ENCODE measurements at places on chromosomes 6 and 20. TPM values are rescaled to one million over a fixed set of nuclear protein-coding genes. Genes with fewer than 3 reads are reported as not detected.

DNA sequence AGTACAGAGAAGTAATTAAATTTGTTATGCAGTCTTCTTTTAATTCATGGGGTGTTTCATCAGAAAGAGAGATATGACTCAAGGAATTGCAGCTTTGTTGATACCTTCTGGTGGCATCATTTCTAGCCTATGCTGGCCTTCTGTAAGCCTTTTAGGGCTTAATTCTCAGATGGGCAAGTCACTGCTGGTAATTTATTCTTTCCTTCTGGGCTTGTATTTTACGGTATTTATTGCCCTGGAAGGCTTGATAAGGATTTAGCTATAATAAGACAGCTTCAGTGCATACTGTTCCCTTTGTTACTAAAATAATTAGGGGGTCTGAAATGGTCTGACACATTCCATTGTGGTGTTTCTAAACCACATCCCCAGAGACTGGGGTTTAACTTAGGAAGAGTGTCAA, 57.9 kb upstream of the EMILIN3 start:
- no peak for DNase-seq

DNA sequence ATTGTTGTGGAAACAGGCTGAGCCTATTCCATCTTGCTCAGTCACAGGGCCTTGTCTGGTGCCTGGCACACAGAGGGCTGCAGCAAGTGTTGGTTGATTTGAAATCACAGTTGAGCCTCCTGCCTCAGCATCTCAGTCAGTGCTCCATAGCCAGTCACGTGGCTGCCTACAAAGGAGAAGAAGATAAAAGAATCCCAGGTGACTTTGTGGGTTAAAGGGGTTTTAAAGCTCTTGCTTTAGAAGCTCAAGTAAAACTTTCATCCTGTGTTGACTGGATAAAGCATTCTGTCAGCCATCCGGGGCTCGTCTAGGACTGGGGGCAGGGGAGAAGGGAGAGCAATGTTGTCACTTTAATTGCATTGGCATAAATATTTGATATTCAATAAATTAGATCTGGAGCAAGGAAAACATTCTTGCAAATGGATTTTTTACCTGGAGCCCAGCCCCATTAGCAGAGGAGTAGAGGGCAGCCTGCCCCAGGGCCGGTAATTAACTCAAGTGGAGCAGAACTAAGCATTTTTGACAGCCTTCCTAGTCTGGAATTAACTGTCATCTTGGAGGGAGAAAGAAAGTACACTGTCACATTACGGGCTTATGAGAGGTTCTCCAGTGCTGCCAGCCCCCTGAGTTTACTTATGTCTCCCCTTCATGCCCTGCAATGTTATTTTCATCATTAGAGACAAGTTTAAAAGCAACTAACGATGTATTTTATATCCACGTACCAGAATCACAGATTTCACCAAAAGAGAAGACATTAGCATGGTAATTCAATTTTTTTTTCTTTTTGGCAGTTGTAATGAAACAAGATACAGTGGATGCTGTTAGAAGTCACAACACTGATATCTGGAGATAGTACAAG, 71.7 kb upstream of the GTSF1L start:
- DNase-seq = no peak

- no peak for DNase-seq
Measured at GRCh38 chr20:6123649-6124014, 802 bp upstream of the FERMT1 start.

DNA sequence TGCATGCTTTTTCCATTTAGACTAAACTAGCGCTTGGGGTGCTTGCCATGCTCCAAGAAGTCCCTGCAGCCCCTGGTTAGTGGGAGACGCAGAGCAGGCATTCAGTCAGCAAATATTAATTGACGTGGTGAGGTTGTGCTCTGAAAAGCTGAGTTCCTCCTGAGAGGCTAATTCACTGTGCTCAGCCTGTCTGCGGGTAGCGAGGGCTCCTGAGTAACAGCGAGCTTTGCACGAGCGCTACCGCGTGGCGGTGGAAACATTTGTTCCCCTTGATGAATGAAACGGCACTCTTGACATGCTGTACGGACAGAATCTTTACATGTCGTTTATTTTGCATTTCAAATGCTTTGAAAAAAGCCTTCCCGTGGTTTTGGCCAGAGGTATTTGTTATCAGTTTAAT, 170.6 kb upstream of the AGPAT4 start:
- DNase-seq = no peak

DNA sequence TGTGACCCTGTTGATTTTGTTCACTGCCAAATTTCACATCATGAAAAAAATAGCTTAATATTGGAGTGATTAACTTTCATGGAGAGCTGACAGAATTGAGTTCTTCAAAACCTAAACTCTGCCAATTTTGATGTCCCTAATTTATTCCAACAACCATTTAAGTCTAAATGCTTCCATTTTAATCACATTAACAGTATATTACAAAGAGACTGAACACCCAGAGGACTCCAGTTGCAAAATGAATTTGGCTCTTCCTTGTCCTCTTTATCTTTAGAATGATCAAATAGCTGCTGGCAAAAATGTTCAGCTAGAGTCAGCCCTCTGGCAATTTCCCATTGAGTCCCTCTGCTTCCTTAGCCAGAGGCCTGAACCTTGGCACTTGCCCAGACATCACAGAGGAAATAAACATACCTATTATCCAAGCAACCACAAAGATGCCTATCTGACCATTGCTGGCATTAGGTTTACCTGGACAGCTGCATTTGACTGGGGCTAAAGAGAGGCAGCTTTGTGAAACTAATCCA, 299.0 kb upstream of the STXBP5 start:
- DNase-seq = peak; percentile 64

DNA sequence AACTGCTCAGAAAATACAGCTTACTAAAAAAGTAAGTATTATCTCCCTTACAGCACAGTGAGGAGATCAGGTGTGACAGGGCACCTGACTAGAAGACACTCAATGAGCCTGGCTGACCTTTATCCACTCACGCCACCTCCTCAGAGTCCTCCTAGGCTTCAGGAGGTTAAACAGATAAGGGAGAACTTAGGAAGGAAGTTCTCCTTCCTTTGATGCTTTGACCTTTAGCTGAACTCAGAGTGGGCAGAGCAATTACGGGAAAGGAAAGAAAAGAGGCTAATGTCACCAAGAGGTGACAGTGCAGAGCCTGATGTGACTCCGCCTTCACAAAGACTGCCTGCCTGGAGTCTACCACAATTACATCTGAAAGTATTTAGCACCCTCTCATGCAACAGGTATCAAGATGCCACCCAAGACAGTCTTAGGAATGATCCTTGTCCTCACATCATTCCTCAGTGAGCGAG, 36.7 kb downstream of the MAN1A1 start:
- DNase-seq = no peak

DNA sequence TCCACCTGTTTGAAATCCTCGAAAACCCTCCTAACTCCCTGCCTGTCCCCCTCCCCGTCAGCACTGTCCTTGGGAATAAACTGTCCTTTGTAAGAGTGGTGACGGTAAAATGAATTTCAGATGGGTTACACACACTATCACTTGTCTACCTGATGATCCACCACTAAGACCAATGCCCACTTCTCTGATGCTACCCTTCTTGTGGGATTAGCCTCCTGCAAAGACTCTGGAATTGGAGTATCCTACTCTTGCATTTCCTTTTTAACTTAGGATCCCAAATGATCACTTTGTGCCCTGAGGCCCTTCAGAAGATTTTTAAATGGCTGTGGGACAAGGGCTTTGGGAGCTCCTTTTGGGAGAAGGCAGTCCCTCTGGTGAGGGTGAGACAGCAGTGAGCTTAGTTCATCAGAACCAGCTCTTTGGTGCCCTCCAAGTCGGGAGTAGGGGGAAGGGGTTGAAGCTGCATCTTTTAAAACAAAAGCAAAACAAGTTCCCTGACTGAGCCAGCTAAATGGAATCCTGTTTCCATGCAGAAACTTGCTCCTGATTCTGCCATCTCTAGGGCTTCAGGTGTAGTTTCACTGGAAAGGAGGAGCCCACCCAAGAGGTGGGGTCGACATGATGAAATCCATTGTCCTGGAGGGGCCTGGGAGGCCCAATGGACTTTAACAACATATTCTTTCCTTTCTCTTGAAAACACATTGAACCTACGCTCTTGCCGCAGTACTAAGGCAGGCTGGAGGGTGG, 86.5 kb downstream of the ASXL1 start:
- DNase-seq = no peak

DNA sequence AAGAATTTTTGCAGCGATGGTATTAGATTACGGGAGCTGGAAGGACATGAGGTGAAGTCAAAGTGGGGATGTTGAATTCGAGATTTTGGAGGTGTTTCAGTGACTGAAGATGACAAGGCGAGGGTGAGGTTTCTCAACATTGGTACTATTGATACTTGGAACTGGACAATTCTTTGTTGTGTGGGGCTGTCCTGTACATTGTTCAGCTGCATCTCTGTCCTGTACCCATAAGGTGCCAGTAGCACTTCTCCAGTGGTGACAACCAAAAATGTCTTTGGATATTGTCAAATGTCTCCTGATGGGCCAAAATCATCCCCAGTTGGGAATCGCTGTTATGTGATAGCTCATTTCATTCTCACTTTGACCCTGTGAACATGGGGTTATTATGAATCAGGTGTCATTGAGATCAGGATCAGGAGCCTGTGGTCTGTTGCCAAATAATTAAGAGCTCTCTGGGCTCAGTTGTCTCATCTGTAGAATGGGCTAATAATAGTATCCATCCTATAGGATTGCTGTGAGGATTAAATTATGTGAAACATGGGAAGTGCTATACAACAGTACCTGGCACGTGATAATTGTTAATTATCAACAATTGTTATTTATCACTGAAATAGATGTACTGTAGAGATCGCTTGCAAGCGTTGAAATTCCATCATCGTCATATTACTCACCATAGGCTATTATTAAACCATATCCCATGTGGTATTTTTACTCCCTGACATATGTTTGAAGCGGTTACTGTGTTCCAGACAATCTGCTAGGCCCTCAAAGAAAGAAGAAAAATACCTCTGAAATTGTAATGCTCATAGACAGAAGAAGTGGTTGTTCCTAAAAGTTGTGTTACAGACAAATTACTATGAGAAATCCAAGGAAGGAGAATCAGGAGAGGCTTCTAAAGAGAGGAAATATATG, 48.5 kb upstream of the TTPAL start:
- no peak for DNase-seq

- DNase-seq = no peak
Measured at GRCh38 chr6:111606620-111607115, 990 bp upstream of the TRAF3IP2 start.

GRCh38 chr6:89536231-89536630, 102.3 kb downstream of the LYRM2 start:
- no peak for DNase-seq

GRCh38 chr6:3356056-3356823, 97.5 kb downstream of the PSMG4 start:
- DNase-seq = peak; percentile 63

DNA sequence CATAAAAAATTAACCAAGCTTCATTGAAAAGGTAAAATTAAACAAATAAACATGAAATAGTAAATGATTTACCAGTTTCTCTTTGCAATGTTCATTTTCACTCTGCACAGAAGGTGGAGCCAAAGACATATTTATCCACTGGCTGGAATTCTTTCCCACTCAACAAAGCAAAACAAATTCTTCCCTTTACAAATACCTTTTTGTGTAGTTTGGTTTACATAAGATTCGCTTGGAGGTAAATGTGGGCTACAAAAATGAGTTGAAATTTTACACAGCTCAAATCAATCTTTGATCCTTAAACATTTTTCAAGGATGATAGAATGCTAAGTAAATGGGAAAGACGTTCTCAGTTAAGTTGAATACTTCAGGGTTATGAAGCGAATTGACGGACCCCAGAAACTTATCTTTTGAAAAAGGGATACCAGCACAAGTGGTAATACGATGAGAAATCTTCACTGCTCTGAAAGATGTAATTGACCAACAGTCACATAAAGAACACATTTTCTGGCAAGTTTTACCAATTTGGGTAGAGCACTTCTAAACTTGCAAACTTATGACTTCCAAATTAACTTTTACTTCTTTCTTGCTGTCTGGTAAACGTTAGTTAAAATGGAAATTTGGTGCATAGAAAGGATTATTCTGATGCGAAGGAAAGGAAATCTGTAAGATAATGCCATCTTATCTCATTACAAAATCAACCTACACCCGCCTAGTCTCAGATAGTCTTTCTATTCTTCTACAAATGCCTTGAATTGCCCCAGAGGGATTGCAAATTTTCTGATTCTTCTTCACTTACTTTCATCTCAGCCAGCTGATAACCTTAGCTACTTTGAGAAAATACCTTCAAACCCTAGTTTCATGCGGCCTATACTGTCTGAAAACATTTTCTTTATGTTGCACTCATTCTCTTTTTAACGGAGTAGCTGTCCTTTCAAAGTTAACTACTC, 4.7 kb upstream of the GJA1 start:
- DNase-seq = peak; percentile 20

- DNase-seq = no peak
Measured at GRCh38 chr6:158907931-158908330, 88.8 kb upstream of the EZR start.

GRCh38 chr6:14727494-14728395, 518.1 kb upstream of the JARID2 start:
- no peak for DNase-seq

Gene LPIN3
- 0.79 TPM for total RNA-seq

Gene GPRC6A
- not detected for total RNA-seq

Gene NOX3
- not detected for total RNA-seq

Gene TCF15
- not detected for total RNA-seq

Gene CST2
- total RNA-seq = not detected

Gene LRRN4
- total RNA-seq = not detected

Gene BPIFA1
- not detected for total RNA-seq

Gene TMEM200A
- total RNA-seq = 1.2 TPM

Gene DNAH8
- total RNA-seq = not detected

Gene GRM1
- 0.53 TPM for total RNA-seq

Gene ABRACL
- 68.9 TPM for total RNA-seq

Data from H4 (cell line).